ENCODE measurements at places on chromosomes 6 and 20.

DNA sequence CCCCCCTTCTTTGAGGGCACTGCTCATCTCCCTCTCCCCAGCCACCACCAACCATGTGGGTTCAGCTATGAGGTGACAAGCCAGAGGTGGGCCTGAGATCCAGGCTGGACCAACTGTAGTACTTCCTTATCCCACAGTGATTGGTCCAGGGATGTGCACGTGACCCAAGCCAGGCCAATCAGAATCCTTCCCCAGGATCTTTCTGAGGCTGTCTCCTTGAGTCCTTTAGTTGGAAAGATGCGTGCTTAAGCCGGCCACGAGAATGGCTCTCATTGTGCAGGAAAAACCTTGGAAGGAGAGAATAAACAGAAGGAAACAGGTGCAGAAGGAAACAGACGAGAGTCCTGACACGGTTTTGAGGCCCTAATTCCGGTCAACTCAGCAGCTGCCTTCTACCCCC is 39.2 kb downstream of the ZC3H12D start:
- no peak for DNase-seq

- no peak for DNase-seq
Observed at GRCh38 chr6:112205427-112206109, 48.8 kb downstream of the LAMA4 start.

DNA sequence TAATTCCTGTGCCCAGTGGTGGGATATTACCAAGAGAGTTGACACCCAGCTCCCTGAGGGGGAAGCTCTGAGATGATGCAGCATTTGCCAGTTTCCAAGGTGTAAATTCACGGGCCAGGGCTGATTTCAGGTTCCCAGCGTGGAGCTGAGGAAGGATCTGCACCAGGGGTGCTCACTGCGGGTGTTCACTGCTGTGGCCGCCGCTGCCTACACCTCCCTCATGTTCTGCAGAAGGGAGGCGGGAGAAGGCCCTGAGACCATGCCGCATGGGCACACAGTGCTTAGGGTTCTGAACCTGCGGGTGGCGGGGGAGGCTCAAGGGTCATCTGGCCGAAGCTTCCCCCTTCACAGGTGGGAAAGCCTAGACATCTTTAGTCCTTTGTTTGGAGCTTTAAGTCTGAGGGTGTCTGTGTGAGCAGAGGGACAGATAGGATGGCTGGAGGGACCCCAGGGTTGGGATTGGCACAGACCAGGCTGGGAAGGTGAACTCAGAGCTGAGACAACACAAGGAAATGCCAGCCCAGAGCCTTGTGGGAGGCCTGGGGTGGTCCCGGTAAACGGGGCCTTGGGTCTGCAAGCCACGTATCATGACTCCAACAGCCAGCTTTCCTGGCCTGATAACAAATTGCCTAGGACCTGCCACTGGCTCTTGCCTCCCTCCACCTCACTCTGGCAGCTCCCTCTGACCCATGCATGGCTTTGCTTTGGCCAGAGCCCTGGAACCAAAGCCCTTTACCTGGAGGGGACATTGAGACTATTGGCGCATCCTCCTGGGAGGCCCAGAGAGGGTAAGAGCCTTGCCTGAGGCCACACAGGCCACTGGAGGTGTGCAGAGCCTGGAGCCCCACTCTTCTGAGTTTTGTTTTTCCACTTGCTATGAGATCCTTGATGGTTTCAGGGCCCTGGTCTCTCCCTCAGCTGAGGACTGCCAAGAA is 40.4 kb downstream of the SYNJ2 start:
- no peak for DNase-seq

DNA sequence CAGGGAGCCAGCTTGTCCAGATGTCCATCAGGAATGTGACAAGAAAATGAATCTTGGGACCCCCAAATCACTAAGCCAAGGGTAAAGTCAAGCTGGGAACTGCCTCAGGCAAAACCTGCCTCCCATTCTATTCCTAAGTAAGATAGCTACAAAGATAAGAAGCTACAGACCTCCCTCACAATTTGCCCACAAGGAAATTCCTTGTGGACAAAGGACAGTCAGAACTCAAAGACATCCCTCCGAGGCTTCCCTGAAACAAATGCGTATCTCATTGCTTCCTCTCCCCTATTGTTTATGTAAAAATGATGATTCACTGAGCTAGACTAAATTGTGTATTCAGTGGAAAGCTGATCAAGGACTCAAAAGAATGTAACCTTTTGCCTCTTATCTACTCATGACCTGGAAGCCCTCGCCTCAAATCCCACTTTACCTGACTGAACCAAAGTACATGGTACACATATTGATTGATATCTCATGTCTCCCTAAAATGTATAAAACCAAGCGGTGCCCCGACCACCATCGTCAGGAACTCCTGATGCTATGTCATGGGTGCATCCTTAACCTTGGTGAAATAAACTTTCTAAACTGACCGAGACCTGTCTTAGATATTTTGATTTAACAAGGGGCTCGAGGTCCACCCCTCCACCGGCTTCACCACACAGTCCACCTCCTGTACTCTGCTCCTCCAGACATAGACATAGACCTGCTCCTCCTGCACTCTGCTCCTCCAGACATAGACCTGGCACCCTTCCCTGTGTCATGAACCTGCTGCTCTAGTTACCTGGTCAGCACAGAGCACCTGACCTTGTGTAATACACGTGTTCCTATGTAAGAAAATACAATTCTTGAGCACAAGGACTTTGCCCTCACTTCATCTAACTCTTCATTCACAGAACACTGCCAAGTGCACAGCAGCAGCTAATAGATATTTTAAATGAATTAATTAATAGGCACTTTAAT is 81.4 kb downstream of the WDR27 start:
- DNase-seq: no peak

DNA sequence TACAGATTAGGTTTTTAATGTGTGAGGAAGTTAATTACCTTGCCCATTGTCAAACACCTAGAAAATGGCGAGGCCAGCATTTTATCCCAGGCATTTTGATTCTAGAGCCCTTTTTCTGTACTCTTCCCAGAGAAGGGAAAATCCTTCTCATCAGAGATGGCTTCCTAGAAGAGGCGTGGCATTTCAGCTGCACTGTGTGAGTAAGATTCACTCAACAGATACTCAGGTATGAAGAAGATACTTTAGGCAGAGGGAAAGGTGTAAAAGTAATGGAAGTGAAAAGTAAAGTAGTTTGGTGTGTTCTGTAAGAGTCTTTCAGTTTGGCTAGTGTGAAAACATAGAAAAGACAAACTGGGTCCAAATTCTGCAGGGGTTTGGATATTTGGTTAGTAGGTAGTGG is 113.8 kb downstream of the MAP3K4 start:
- no peak for DNase-seq

Measured in NCI-H446 treated with DMSO at 0.1 percent for 48 hours (cell line).